NCI-H460 (cell line): ENCODE measurements at places on chromosomes 2 and 18.

DNA sequence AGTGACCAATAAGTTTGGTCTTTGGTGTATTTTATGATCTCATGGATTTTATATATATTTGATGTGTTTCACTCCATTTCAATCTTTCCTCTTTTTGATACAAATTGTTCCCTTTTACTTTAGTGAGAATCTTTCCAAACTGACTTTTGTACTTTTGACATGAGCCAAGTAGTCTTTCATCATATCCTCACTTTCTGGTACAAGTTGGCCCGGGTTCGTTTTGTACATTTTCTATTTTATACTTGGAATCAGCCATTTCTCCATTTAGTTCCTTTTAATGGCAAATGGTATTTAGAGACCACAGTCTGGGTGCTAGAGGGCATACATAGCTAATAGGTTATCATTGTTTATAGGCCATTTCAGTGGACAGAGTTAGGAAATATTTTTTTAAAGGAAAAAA lies 147.9 kb upstream of the MYO3B start:
- no peak for DNase-seq

DNA sequence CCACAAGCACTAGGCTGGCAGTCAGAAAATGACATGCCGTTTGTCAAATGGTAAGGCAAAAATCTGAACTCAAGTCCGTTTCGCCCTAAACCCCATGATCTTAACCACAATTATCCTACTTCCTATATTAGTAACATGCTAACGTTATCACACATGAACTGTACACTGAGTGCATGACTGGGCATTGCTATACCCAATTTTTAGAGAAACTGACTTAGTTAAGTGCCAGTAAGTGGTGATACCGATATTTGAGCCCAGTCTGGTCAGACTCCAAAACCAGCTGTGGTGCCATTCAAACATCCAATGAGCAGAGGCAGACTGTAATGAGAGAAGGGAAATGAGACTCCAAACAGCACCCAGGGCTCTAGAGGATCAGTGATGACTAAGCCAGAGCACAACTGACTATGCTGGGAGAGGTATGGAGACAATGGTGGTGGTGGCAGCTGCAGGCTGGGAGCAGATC lies 311.7 kb upstream of the PKDCC start:
- no peak for DNase-seq

DNA sequence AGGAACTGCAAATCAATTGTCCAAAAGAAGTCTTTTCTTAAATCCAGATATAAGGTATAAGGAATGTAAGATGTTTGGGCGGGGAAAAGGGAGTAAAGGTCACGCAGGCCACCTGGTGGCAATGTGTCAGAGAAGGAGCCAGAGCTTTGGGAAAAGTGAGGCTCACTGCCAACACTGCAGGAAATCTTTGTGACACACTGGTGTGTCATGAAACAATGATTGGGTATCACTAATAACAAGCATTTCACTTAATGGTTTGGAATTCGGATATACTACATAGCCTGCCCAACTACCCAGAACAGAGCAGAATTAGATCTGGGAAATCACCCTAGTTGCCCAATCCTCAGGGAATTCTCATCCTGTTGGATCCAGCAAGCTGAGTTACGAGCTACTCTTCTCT lies 61.0 kb downstream of the RBMS1 start:
- peak; percentile 30 for DNase-seq

GRCh38 chr18:6939972-6940371 lies 177.6 kb downstream of the LAMA1 start:
- no peak for DNase-seq

GRCh38 chr2:133787207-133787606 lies 218.9 kb upstream of the NCKAP5 start:
- no peak for DNase-seq

GRCh38 chr2:35462226-35462998 lies 893.2 kb upstream of the CRIM1 start:
- no peak for DNase-seq

GRCh38 chr2:11279398-11279797 lies 65.0 kb downstream of the ROCK2 start:
- DNase-seq = no peak

DNA sequence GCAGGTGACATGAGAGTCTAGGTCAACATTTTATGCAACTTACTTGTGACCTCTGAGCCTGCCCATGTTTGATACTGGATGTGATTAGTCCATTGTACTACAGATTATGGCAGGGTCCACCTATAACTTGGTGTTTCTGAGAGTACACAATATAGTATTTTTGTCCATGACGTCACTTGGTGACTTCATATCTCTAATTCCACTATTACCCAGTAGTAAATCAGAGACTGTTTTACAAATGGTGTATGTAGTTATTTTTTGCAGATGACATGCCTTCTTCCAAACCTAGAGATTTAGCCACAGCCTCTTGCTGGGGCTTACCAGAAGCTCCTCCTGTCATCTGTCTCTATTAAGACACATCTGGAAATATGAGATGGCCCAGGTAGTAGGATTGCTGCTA lies 24.6 kb upstream of the TMX3 start:
- no peak for DNase-seq

DNA sequence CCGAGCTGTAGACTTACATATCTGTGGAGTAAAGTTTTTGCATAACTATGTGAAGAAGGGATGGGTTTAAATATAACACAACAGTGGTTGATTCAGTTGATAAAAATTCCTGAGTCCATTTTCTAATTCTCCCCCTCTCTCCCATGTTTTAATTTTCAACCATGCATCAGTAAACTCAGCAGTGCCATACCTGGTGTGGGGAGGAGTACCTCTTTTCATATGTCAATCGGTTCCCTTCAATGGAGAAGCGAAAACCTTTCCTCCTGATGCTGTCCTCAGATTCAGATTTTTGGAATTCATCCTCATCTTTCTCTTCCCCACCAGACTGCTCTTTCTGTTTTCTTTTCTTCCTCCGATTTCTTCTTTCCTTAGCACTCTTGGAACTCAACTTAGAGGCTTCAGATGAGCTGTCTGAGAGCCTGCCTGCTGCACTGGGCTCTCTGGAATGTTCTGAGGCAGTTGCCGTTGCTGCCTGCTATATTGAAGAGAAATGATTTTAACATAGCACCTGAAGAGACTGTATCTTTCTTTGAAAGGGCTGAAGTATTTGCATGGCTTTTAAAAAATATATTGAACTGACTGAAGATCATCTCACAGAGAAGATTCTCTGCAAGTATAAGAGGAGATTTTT lies 82.9 kb downstream of the SCN1A start:
- DNase-seq = no peak

DNA sequence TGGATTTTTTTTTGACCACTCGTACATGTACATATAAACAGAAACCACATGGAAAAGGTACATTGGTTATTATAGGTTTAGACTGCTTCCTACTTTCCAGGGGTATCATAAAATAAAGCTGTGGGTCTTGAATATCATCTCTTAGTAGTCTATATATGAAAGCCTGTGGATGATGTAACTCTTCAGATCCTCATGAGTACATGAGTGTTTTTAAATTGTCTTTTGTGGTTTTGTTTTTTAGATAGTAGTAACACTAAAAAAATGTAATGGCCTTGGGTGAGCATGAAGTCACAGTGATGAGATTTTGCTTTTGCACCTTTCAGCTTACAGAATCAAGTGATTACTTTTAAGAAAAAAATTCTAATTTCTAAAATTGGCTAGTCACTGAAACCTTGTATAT lies 80.2 kb downstream of the RAB3GAP1 start:
- no peak for DNase-seq

DNA sequence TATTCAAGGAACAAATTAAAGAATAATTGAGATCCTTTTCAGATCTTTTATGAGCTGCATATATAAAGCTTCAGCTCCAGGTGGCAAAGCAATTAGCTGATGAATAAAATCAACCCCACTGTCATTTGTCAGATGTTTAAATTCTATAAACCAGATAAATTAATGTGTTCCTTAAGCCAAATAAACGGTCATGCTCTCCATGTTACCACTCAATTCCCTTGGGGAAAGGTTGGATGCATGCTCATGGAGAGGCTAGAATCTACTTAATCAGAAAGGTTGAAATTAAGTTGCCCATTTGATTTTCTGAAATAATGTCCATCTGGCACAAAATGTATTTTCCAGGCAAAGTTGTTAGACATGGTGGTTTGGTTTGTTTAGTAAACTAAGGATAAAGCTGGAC lies 282.5 kb upstream of the SPRED2 start:
- no peak for DNase-seq

GRCh38 chr2:159396799-159397198 lies 110.3 kb upstream of the WDSUB1 start:
- no peak for DNase-seq

GRCh38 chr2:215811409-215812345 lies 201.7 kb downstream of the MREG start:
- no peak for DNase-seq

GRCh38 chr18:61183798-61184197 lies 149.4 kb upstream of the CDH20 start:
- no peak for DNase-seq

DNA sequence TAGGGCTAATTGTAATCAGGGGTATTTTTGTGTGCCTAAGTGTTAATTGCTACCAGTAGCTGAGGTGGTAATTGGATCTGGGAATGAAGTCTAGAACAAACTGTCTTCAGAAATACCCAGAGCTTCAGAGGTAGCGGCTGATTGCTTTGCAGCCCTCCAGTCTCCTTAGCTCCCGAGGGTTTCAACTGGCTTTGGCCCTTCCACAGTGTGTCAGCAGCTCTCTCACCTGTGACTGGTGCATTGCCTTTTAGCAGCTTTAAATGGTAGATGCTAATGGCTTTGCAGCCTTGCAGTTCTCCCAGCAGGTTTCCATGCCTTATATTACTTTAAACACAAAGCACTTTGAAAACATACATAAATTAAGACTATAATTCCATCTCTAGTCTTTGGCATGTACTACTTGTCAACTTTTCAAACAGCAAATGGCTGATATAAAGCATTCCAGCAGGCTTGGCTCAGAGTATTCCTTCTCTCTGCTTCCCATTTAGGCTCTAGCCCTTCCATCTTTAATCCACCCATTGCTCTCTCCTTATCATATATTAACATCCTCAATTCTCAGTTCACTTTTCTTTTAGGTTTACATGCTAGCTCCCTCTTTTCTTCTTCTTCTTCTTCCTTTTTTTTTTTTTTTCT lies 156.4 kb upstream of the GALNT13 start:
- no peak for DNase-seq

DNA sequence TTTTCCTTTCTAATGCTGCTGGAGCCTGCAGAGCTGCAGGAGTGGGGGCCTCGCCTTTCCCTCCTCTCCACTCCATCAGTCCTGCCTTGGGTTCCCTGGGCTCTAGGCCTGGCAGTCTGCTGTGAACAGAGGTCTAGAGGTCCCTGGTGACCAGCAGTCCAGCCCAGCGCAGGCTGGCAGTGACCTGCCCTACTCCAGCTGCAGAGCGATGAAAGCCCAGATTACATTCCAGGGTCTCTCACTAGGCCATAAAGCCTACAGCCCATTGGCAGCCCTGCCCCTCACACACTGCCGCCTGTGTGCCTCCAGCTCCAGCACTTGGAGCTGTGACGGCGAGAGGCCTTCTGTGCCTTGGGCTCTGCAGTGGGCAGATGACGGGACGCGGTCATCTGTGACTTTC lies 14.8 kb upstream of the MAL start:
- no peak for DNase-seq

DNA sequence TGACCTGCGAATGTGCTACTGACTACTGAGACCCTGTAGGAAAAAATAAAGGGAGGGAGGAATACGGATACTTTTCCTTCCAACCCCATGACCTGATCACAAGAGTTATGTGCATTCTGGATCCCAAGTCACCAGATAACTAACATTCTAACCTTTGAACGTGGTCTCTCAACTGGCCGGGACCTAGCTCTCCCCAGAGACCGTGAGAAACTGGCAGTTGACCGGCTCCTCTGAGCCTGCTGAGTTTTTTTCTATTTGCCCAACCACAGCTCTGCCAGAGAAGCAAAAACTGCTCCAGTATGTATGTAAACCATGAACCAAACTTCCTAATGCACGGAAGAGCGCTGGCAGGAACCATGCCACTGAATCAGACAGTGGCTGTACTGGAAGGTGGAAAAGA lies 47.5 kb upstream of the PTMA start:
- DNase-seq = no peak
